Cortex of kidney (tissue), 1 donor: ENCODE measurements at places on chromosomes 7 and 10.

DNA sequence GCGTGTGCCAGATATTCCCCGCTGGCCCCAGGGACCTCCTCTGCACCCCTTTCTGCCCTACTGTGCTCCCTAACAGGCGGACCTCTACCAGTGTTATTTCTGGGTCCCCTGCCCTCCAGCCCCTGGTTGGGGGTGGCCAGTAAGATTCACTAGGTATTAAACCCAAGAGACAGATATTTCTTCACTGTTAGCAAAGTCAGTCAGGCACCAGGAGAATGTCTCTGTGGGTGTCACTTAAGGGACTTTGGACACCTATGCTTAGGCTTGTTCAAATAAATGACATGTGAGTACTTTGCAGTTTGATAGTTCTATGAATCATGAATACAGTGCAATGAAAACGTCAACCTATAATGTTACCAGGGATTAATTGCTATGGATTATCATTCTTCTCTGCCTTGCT, 234.3 kb upstream of the IGFBP3 start:
- no peak for DNase-seq

DNA sequence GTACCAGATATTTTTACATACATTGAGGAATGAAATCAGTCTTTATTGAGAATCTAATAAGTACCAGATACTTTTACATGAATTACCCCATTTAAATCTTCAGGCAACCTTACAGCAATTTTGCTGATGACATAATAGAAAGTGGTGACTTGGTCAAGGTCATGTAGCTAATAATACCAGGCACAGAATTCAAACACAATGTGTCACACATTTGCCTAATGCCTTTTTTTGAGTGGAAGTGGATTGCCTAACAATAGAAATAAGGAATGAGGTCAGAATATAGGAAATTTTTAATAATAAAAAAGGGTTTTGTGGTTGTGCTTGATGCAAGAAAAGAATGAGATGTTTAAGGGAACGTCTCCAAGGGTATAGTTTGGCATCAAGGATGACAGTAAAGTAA, 466.6 kb upstream of the IGFBP3 start:
- DNase-seq, result no peak

DNA sequence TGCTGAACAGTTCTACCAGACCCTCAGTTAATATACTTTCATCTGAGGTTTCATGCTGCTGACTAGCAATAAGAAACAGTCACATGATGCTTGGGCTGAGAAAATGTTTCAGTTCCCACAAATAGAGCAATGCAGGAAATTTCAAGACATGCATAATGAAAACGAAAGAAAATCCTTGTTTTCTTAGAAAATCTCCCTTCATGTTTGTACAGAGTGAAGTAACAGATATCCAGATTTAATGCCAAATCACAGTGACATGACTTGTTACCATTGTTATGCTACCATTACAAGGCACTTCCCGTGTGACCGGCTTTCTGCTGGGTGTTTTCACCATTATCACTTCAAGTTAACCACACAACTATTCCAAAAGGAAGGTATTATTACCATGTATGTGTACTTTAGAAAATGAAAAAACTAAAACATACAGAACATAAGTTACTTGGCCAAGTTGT, 121.7 kb downstream of the DOCK4 start:
- DNase-seq, result no peak

DNA sequence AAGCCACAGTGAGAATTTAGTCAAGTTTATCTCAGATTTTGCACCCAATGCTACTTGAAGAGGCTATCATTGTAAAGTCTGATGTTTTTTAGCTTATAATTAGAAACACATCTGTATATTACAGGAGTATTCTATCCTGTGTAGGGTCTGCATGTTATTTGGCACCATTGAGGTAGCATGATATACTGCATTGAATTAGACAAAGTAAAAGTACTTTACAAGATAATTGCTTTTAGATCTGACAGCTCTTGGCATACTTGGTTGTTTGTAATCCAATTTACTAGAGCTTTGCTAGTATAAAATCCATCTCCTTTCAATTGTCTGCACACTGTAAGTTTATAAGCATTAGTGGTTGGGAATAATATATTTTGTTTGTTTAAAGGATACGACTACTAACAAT, 714.3 kb downstream of the ANKRD7 start:
- DNase-seq, result no peak

GRCh38 chr10:1063232-1063865, 7.2 kb downstream of the WDR37 start:
- DNase-seq, result no peak

DNA sequence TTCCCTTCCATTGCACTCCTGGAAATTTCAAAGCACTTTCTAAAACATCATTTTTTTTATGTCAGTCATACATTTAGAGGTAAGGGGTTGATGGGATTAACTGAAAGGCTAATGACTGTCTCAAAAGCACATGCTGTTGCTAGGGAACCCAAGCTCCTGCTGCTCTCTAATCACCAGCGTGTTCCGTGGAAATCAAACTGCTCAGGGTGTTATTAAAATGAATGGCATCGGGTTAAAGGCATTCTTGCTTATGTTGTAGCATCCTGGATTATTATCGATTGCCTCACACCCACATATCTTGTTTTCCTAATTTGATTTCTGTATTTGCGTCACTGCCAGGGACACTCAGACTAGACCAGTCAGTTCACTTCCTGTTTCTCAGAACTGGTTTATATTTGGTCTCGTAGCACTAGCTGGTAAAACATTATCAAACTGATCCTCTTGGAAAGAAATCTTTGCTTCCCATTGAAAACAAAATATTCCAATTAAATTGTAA, 216.5 kb upstream of the MKLN1 start:
- DNase-seq, result no peak

GRCh38 chr10:5732141-5732540, 47.5 kb downstream of the TASOR2 start:
- no peak for DNase-seq

- no peak for DNase-seq
Measured at GRCh38 chr10:48444266-48444665, 137.8 kb downstream of the MAPK8 start.

- DNase-seq, result no peak
Measured at GRCh38 chr7:149471289-149471953, 10.6 kb upstream of the ZNF777 start.

DNA sequence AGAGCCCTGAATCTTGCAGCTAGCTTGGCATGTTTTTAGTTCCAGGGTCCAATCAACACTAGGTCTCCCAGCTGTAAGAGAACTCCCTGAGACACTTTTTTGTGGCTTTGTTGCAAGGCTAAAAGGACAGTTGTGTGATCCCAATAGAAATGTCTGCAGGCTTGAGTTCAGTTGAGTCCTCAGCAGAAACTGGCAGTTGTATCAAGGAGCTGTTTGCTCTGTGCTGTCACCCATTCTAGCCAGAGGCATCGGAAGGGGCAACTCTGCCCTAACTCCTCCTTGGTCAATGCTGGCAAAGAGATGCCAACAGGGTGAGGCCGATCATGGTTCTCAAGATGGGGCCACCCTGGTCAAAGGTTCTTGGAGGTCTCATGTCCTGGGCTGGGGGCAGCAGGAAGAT, 224.1 kb downstream of the BUB3 start:
- DNase-seq, result no peak
